ENCODE measurements at places on chromosomes 2 and 18. TPM values are rescaled to one million over a fixed set of nuclear protein-coding genes. Genes with fewer than 3 reads are reported as not detected.
A peak's percentile ranks its signal among the peaks of the same experiment; 100 is the strongest.

- no peak for DNase-seq
These were observed 9.8 kb downstream of the MALL start for GRCh38 chr2:110105608-110106467.

DNA sequence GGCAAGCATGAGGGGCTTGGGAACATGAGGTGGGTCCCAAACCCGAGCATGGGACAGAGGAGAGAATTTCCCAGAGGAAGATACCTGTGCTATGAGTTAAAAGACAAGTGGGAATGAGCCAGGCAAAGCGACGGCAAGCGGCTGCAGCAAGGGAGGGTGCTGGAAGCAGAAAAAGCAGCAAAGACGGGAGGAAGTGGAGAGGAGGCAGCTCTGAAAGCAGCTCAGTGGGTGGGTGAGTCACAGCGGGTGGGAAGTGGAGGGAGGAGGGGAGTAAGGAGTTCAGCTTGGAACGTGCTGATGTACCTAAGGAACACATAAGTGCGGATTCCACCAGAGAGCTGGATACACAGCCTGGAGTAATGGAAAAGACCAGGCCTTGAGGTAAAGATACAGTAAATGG lies 41.4 kb downstream of the THUMPD2 start:
- no peak for DNase-seq

DNA sequence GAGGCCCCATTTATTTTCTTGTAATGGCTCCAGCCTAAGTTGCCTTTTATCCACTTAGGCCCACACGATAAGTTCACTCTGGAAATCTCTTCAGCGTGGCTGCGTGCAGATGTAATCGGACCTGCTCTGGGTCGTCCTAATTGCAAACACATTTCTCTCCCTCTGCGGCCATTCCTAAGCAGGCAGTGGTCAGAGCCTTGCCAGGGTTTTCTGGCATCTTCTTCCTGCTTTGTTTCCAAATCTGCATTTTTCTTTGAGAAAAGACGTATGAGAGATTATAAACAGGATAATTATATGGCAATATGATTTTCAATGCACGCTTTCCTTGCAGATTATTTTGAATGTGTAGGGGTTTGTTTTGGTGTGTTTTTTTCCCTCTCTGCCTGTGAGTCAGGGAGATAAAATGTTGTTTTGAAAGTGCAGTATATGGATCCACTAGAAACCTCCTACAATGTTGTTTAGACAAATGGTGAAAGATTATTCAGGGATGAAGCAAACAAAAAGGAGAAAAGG lies 239.4 kb upstream of the TANK start:
- DNase-seq: peak; percentile 81

GRCh38 chr2:64643838-64644457 lies 9.8 kb downstream of the SERTAD2 start:
- DNase-seq: no peak

DNA sequence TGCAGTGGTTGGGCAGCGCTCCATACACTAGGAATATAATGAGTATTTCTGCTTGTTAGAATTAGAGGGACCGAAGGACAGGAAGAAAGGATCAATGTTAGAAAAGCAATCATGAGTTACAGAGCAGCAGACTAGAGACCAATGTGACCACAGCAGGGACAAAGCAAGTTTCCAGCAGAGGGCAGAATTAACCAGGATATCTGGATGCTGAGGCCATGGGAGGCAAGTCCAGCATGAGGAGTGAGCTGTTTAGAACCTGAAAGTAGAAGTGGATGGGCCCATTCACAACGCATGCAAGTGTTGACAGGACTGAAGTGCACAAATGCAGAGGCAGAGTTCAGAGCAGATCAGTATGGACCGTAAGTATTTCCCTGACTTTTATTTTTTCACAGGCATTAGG lies 910.4 kb upstream of the GYPC start:
- peak; percentile 77 for DNase-seq

DNA sequence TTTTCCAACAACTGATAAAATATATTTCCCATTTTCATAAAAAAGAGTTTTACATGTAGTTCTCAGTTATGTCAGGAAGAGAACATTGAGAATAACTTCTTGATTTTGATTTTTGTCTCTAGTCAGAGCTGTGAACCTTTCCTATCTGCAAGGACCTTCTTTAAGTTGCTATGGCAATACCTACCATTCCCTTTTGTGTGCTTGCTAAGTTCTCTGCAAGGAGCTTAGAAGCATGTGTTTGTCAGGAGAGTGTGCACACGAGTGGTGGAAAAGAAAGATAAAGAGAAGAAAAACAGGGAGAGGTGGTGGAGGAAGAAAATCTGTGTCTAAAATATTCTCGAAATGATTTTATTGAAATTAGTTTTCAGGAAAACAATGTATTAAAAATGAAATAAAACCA lies 140.3 kb upstream of the SLC8A1 start:
- no peak for DNase-seq

DNA sequence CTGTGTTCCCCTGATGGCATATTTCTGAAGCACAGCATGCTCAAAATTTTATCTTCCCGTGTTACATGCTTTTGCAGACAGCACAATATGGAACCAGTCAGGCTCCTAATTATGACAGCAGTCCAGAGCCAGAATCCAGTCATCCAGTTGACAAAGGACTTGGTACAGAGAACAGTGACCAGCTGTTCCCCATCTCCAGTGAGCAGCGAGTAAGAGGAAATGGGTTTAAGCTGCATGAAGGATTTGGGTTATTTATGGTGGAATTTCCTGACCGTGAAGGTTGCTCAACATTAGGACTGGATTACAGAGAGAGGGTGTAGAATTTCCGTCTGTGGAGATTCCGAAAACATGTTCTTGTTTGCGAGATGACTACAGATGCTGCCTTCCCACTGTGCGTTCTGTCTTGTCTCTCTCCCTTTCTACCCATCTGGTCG lies 24.4 kb downstream of the SGPP2 start:
- peak; percentile 96 for DNase-seq

FAM124B gene
- polyA plus RNA-seq: 18.6 TPM

MCEE gene
- 26.3 TPM for polyA plus RNA-seq

DUSP2 gene
- polyA plus RNA-seq: 1.1 TPM

Data from left lung (tissue), 14 donors.